Coronary artery (tissue), 2 donors: ENCODE measurements at places on chromosomes 3 and 15.

- DNase-seq, result no peak
Measured at GRCh38 chr15:65926899-65927298, 57.6 kb downstream of the RAB11A start.

GRCh38 chr3:39960515-39961191, 151.2 kb downstream of the MYRIP start:
- no peak for DNase-seq

GRCh38 chr3:124973290-124973689, 38.7 kb upstream of the MUC13 start:
- DNase-seq, result no peak

DNA sequence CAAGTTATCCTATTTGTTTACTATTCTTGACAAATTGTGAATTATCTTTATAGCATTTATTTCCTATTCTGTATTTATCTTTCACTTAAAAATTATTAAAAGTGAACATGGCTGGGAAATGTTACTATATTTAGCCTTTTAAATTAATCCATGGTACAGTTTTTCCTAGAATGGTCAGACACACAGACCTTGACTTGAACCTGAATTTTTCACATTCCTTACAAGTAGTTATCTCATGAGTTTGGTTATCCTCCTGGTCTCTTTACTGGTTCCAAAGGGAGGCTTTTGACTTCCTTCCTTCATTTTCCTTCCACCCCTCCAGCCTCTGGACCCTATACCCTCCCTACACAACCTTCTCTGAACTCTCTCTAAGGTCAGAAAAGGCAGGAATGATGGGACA, 280.6 kb downstream of the SATB1 start:
- DNase-seq, result no peak

DNA sequence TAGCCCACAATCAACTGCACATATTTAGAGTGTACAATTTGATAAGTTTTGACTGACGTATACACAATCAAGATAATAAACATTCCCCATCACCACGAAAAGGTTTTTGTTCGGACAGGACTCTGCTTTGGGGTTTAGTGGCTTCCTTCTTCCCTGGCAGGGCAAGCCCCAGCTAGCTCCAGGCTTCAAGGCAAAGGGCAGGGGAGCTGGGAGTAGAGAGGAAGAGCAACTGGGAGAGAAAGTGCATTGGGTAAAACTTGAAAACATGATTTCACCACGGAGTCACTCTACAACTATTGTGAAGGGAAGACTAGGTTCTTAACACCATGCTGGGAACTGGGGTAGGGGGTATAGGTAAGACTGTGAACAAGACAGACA, 185.1 kb upstream of the UBE2E1 start:
- DNase-seq, result no peak

GRCh38 chr3:64110071-64110470, 86.8 kb upstream of the PSMD6 start:
- DNase-seq, result no peak

DNA sequence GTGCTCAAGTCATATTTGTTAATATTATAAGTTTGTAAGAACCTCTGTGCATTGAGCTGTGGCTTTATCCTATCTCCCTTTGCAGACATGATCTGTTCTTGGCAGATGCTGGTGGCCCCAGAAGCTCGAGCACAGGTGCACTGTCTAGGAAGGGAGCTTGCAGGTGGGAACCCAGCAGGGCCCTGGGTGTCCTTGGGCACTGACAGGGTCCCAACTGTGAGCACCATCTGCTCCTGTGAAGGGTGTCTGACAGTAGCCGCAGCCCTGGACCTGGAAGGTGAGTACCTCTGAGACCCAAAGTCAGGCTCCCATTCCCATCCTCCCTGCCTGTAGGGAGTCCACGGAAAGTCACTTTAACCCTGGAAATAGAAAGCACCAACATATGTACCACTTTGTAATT, 2.4 kb upstream of the REC114 start:
- DNase-seq, result no peak

- no peak for DNase-seq
Measured at GRCh38 chr3:177770383-177771230, 573.3 kb upstream of the TBL1XR1 start.

- DNase-seq, result no peak
Measured at GRCh38 chr15:65368302-65369211, 9.2 kb downstream of the IGDCC3 start.

- no peak for DNase-seq
Measured at GRCh38 chr3:77835921-77836320, 796.0 kb downstream of the ROBO2 start.

GRCh38 chr15:78372880-78373279, 32.7 kb downstream of the CRABP1 start:
- DNase-seq, result no peak

- no peak for DNase-seq
Measured at GRCh38 chr15:48447058-48447457, 115.8 kb downstream of the DUT start.
